ENCODE measurements at places on chromosomes 2 and 18.
A peak's percentile ranks its signal among the peaks of the same experiment; 100 is the strongest.

GRCh38 chr2:85926931-85927661 is 38.3 kb upstream of the ST3GAL5 start:
- DNase-seq: no peak

GRCh38 chr2:226213717-226214116 is 585.9 kb downstream of the IRS1 start:
- no peak for DNase-seq

DNA sequence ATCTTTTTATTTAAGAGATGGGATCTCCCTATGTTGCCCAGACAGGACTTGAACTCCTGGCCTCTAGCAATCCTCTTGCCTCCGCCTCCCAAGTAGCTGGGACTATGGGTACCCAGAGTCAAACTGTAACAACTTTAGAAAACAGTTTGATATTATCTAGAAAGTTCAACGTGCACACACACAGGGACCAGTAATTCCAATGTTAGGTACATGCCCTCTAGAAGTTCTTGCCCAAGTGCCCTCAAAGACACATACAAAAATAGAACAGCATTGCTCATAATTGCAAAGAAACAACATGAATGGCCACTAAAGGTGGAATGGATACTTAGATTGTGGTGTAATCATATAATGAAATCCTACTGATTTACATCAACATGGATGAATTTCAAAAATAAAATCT is 12.6 kb upstream of the LPIN2 start:
- DNase-seq: no peak

GRCh38 chr2:5736886-5737285 is 44.7 kb downstream of the SOX11 start:
- no peak for DNase-seq

DNA sequence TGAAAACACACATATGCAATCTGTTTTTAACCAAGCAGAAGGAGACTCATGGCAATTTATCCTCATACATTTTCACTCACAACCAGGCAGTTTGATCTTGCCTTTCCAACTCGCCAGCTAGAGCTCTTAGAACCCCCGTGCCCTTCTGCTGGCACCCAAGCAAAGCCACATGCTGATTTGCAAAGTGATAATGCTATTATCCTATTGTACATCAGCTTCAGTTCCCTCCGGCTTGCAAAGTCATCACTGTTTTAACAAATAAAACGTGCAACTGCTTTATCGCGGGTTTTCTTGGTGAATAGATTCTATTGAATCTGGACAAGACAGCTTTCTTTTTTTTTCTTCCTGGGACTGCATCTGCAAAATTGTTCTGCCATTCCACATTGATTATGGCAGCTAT is 314.6 kb downstream of the LNPK start:
- no peak for DNase-seq

GRCh38 chr2:180077295-180077906 is 70.3 kb upstream of the CWC22 start:
- DNase-seq: no peak

- no peak for DNase-seq
Observed at GRCh38 chr2:128272601-128273468, 45.8 kb downstream of the HS6ST1 start.

GRCh38 chr2:169141713-169142352 is 72.5 kb downstream of the DHRS9 start:
- DNase-seq: peak; percentile 4

- no peak for DNase-seq
Observed at GRCh38 chr2:152309352-152310214, 25.4 kb upstream of the FMNL2 start.

DNA sequence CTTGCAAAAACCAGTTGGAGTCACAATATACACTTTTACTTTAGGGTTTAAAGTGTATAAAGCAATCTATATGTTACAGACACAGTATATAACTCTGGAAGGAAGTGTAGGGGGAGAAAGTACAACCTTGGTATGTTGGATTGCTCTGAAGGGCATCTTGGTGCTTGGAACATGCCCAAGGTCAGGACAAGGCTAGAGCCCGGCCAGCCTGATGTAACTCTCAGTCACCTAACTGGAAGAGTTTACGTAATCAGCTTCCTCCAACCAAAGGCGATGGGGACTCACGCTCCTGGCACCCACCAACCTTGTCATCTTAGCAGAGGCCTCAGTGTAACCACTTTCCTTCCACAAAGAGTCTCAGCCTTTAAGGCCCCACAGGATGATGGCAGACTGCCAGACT is 181.1 kb upstream of the ACAA2 start:
- DNase-seq: no peak

Measured in activated CD8-positive, alpha-beta memory T cell treated with anti-CD3 and anti-CD28 coated beads for 48 hours (primary cell).